ENCODE measurements at places on chromosomes 1 and 21.

DNA sequence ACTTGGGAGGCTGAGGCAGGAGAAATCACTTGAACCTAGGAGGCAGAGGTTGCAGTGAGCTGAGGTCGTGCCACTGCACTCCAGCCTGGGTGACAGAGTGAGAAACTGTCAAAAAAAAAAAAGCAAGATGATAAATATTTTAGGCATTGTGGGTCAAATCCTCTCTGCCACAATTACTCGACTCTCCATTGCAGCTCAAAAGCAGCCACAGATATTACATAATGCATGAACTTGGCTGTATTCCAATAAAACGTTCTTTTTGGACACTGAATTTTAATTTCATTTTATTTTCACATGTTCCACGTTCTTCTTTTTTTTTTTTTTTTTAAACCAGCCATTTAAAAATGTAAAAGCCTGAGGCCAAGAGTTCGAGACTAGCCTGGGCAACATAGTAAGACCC lies 69.4 kb downstream of the TCP10L start:
- DNase-seq = no peak

GRCh38 chr1:172574080-172574479 lies 41.1 kb downstream of the SUCO start:
- no peak for DNase-seq

DNA sequence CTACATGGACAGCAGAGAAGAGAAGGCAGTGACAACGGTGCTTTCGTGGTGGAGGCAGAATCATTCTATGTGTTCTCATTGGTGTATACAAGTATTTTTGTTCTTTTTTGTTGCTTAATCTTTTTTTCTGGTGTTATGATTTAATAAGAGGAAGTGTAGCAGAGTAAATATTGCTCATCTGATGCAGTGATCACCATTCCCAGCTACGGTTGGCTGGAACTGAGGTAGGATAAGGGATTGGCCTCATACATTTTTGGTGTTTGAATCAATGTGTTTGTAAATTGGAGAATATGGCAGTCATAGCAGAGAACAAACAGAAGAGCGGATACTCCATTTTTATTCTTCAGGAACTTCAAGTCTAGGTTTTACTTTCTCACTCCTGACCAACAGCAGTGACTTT lies 76.6 kb downstream of the UBE2U start:
- no peak for DNase-seq

- no peak for DNase-seq
Observed at GRCh38 chr1:15123270-15123669, 30.3 kb upstream of the TMEM51 start.

All from left cardiac atrium (tissue), 4 donors.